MV-4-11 (cell line): ENCODE measurements at places on chromosomes 2 and 18.

DNA sequence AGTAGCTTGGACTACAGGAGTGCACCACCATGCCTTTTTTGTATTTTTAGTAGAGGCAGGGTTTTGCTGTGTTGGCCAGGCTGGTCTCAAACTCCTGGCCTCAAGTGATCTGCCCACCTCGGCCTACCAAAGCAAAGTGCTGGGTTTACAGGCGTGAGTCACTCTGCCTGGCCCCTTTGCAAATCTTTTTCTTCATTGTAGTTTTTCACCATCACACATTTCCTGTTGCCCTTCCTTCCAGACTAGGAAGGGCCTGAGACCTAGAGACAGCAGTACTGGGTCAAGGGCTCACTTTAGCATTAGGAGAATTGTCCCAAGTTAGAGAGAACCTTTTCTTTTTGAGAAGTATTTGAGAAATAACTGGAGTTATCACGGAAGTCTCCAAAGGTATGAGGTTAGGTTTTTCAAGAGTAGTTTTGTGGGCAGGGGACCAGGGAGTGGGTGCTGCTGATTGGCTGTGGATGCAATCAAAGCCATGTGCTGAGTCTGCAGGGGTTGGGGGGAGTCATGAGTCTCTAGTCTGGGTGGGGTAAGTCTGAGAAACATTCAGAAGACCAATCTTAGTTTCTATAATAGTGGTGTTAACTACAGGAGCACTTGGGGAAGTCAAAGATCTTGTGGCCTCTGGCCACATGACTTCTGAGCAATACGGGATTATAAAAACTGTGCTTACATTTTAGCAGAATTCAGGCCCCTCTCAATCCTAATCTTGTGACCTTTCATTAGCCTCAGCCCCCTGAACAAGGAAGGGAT lies 23.7 kb downstream of the B3GNT2 start:
- DNase-seq = peak; percentile 27

GRCh38 chr18:73948084-73948483 lies 199.6 kb downstream of the FBXO15 start:
- DNase-seq = no peak

GRCh38 chr2:179636100-179636980 lies 225.1 kb downstream of the ZNF385B start:
- no peak for DNase-seq

DNA sequence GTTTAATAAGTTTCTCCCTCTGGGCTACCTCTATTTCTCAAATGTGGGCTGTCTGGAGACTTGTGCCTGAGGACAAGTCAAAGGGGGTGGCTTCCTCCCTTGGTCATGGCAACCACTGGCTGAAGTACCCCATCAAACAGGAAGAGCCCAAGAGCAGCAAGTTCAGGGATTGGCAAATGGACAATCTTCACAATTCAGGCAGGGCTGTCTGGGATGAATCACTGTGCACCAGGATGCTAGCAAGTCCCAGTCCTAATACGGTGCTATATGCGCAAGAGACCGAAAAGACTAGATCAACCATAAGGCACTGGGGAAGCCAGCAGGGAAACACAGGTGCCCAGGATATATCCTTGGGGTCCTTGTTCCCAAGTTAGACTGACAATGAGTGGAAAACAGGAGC lies 75.5 kb downstream of the ANTXR1 start:
- DNase-seq = no peak

DNA sequence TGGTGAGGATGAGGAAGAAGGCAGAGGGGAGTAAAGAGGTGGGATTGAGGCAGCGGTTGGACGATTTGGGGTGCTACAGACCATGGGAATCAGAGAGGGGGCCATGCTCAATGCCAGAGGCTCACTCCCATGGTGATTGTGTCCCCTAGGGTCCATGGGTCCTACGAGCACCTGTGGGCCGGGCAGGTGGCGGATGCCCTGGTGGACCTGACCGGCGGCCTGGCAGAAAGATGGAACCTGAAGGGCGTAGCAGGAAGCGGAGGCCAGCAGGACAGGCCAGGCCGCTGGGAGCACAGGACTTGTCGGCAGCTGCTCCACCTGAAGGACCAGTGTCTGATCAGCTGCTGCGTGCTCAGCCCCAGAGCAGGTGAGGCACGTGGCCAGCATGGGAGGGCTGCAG lies 5.2 kb downstream of the CAPN10 start:
- no peak for DNase-seq

DNA sequence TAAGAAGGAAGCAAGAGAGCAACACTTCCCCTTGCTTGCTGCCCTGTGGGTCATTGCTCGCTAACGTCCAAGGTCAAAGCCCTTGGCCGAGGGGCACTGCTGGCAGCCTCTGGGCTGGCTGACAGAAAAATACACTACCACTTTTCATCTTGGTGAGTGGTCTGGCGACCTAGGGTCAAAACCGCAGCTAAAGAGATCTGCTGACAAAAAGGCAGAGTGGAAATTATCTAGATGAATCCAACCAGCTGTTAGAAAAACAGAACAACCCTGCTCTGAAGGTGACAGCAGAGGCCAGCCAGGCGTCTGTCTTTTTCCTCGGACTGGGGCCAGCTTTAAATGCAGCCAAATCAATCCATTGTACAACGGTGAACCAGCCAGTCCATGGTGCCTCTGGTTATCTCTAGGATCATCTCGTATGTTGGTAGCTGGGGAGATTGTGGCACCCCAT lies 92.6 kb downstream of the CD8B2 start:
- no peak for DNase-seq

DNA sequence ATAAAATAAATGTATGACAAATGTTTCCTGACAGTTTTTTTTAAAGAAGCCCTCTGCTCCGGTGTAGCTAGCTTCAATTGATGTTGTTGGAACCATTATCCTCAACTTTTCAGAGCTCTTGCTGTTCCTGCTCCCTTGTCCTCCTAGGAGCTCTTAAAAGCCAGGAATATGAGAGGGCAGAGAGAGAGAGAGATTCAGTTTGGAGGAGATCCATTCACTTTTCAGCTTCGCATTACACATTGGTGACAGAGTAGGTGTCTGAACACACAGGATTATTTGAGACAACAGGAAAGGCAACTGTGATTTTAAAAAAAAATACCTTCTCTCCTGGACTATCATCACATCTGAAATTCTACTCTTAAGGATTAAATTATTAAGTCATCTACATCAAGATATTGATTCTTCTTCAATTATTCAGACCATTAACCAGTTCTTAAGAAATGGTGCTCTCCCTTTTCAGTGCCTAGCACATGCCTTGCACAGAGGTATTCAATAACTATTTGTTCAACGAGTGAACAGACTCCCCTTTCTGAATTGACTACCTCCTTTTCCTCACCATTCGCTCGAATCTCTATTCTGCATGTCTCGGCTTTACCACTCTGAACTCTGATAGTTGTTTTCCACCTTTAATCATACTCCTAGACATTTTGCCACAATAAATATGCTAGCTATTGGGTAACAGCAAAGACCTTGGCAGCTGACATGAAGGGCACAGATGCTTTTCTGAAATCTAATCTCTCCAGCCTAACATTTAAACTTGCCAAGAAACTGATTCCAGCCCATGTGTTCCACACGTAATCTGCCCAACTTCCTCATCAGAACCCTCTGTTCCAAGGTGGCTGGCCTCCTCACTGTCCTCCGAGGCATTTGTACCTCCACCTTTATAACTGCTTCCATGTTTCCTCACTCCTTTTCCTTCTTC lies 28.6 kb upstream of the SLC35F5 start:
- no peak for DNase-seq

GRCh38 chr2:8663997-8664396 lies 17.9 kb upstream of the ID2 start:
- no peak for DNase-seq

GRCh38 chr2:240435948-240436682 lies 652 bp downstream of the GPC1 start:
- no peak for DNase-seq

DNA sequence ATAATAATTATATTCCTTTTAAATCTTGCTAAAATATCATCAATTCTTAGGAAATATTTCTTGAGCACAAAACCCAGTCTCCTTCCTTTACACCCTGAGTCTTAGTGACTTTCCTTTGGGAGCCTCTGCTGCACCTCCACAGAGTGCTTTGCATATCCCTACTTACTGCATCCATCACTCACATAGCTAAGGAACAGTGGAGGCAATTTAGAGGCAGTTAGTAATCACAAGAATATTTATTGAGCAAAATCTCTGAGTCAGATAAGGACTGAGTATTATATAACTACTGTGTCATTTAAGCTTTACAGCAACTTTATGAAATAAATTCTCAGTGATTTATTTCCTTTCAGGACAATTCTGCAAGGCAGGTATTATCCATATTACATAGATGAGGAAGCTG lies 327.7 kb downstream of the TMX3 start:
- no peak for DNase-seq

DNA sequence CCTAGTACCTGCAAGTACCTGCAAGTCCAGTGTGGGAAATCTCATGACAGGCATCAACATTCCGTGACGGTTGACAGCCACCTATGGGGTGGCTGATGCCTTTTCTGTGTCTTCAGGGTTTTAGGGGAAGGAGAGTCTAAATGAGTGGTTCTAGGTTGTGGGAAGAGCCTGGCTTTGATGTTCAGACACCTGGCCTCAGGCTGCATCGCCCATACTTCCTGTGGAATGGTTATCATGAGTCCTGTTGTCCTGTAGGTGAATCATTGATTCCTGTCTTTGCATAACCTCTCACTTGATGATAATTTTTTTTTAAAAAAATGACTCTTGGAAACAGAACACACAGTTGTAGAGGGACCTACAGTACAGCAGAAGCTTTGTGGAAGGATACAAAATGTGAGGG lies 108.9 kb downstream of the NEDD4L start:
- no peak for DNase-seq

DNA sequence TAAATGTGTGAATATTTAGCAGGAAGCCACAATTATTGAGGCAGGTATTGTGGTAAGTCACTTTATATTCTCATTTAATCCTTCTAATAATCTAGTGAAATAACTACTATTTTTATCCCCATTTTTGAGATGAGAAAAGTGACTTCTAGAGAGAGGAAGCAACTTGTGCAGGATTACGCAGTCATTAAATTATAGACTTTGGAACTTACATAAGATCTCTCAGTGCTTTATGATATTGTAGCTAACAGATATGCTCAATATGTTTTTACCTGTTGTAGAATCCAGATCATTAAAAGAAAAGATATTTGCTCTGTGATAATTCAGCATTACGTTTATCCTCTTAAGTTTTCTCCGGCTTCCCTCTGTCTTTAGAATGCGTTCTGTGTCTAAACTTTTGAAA lies 50.5 kb downstream of the MBD5 start:
- DNase-seq = no peak

- DNase-seq = peak; percentile 69
Measured at GRCh38 chr18:36402765-36403396, 105.4 kb downstream of the FHOD3 start.

DNA sequence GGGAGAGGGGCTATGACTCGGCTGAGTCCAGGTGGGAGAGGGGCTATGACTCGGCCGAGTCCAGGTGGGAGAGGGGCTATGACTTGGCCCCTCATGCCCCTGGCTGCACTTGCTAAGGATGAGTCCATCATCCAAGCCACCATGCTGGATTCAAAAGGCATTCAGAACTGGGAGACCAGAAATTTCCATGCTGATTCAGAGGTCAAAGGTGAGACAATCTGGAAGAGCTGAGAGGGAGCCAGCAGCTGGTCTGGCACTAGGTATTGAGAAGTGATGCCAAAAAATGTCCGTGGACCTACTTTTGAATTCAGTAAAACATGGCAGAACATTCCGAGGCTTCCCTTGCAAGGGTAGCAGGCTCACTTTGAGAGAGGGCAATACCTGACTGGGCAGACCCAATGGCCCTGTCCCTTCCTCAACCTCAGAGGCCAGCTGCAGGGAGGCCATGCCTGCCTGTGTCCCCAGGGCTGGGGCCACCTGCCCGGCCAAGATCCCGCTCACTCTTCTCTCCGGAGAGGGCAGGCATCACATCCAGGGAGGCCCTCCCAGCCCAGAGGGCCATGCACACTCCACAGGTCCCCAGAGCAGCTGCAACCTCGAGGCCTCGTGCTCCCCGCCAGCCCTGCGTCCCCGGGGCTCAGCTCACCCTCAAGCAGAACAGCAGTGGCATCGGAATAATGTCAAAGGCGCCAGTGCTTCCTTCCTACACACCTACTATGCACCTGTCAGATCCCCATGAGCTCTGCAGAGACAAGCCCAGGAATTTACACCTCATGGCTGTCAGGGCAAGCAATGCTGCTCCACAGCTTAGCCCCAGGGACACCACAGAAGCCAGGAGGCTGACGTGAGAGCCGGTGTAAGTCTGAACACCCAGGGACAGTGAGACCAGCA lies 80.2 kb upstream of the GPC1 start:
- DNase-seq = no peak

- no peak for DNase-seq
Measured at GRCh38 chr18:79776674-79777073, 21.1 kb upstream of the KCNG2 start.

DNA sequence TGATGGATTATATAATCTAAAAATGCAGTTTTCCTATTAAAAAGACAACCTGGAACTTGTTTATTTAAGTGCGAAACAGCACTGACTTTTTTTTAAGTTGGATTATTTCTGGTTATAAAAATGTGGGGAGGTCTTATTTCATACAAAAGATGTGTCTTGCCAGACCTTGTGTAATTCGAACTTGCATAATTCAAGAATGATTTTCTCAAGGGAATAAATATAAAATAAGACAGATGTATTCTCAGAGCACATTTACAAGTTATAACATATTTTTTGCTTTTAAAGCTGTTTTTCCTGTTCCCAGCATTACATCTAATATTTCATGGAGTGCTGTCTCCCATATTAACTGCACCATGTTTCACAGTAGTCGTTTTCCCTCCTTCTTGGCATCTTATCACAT lies 263.1 kb downstream of the CDH20 start:
- no peak for DNase-seq
